ENCODE measurements at places on chromosomes 2 and 18. TPM values are rescaled to one million over a fixed set of nuclear protein-coding genes. Genes with fewer than 3 reads are reported as not detected.

- no peak for DNase-seq
Observed at GRCh38 chr2:176774766-176775451, 437.7 kb upstream of the HNRNPA3 start.

EHD3 gene
- total RNA-seq = 0.30 TPM

DNA sequence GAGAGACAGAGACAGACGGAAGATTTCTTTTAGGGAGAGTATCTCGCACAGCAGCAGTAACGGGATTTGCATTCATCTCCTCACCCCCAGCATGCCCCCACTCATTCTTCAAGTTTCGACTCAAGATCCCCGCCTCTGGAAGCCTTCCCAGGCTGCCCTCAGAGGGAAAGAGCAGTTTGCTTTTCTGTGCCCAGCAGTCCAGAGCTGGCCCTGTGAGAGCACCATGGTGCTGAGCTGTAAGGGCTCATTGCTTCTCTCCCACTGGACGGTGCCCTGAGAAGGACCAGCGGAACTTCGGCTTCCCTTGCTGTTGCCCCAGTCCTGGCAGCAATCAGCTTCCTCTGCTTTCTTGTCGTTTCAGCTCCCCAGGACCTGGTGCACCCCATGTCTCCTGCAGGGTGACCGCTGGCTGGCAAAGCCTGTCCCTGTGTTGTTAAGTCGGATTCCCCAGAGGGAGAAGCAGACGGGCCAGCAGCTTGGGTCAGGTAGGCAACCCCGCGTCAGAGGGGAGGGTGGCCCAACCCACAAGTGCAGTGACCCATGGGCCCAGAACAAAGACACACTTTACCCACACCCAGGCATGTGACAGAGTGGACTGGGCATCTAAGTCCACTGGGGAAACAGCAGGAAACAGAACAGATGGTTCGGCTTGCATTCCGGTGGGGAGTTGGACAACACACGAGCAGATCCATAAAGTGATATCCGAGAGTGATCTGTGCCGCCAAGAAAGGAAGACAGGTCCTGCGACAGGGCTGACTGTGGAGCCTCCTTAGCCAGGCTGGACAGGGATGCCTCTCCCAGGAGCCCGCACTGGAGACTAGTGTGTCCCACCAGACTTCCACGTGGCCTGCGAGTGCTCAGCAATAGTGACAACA lies 36.6 kb downstream of the TMEM177 start:
- DNase-seq = no peak

DNA sequence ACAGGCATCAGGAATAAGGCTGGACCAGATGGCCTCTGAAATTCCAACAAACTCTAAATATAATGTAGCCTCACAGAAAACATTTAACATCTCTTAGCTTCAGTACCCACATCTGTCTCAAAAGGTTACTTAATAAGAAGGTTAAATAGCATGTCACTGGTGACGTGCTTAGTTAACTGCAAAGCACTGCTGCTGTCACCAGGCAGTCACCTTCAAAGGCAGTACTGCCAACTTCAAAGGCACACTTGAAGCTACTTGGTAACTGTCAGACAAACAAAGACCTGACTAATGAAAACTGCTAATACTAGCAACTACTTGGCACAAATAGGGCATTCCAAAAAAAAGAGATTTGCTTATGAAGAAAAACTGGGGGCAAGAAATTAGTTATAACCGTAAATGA lies 36.2 kb downstream of the EPG5 start:
- no peak for DNase-seq

UGT1A5 gene
- not detected for total RNA-seq

ASPRV1 gene
- total RNA-seq = 2.4 TPM
